ENCODE measurements at places on chromosomes 4 and X.

DNA sequence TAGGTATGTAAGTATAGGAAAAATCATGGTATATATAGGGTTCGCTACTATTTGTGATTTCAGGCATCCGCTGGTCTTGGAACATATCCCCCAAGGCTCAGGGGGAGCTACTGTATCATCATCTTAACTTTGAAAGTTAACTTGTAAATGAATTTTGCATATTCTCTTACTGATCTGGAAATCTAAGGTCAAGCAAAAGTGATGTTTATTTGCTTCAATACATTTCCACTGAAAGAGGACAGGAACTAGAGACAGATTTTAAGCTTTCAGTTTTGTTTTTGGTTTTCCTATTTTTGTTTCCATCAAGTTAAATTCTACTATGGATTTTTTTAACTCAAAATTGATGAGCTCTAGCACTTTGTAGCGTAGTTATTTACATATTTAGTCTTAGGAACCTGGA lies 56.2 kb downstream of the NAF1 start:
- DNase-seq: no peak

DNA sequence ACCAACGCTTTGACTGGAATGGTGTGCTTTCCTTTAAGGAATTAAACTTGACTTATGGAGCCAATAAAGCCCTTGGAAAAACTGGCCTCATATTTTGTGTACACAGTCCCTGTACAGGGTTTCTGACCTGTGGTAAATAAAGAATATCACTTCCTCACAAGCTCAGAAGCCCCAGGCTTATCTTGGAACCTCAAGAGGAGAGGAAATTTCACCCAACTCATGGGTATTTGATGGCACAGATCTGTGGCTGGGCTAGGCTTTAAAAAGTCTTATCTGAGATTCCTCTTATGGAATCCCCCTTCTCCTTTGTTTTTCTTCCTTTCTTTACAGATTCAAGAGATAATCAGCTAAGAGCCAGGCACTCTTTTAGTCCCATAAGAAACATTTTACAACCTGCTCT lies 89.3 kb upstream of the USP38 start:
- DNase-seq: no peak

DNA sequence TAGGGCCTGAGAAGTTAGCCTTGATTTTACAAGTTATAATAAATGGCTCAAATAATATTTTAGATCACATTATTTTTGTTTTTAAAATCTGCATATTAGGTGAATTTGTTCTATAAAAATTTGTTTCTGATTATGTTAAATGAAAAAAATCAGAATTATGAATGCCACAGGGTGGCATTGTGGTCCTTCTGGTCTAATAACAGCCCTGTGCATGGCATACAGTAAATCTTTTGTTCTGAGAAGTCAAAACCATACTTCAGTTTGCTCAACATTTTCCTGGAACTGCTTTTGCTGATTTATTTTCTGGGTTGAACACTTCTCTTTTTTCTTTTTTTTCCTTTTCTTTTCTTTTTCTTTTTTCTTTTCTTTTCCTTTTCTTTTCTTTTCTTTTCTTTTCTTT lies 101.0 kb upstream of the UBQLN2 start:
- DNase-seq: no peak

DNA sequence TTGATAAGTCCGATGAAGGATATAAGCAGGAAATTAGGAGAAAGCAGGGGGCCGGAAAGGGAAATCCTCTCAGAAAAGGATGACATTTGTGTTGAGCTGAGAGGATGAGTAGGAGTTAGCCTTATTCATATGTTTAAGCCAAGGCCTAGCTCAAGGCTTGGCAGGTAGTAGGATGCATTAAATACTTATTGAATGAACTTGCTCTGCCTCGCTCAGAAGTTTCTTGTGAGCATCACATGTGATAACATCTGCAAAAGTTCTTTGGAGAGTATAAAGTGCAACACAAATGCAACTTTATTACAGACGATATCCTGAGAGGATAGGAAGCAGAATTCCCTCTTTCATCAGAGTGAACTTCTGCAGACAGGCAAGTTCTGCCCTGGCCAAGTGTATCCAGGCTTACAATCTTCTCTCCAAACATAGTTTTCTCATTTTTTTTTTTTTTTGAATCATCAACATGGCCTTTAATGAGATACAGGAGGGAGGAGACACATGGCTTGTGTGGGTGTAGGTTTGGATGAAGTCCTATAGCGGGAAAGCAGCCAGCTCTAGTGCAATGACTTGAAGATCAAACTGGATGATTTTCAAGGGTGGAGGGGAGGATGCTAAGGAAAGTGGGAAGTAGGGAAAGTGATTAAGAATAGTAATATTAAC lies 48.1 kb downstream of the LUZP4 start:
- no peak for DNase-seq

GRCh38 chr4:11367371-11367770 lies 61.3 kb downstream of the HS3ST1 start:
- DNase-seq: no peak

DNA sequence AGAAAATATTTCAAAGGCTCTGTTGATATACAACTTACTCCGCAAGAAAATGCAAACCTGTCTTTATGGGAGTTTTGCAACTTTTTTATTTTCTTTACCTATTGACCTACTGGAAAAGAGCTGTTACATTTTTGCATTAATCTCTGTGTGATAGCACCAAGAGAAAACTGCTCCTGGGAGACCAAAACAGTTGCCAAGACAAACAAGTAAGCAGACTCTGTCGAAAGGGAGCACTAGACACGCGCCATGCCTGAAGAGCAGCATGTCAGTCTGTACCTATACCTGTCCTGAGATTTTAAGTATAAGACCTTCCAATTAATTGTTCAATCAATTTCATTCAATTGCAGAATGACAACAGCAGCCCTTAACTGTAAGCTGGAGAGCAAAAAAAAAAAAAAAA lies 56.0 kb upstream of the TECRL start:
- DNase-seq: no peak

DNA sequence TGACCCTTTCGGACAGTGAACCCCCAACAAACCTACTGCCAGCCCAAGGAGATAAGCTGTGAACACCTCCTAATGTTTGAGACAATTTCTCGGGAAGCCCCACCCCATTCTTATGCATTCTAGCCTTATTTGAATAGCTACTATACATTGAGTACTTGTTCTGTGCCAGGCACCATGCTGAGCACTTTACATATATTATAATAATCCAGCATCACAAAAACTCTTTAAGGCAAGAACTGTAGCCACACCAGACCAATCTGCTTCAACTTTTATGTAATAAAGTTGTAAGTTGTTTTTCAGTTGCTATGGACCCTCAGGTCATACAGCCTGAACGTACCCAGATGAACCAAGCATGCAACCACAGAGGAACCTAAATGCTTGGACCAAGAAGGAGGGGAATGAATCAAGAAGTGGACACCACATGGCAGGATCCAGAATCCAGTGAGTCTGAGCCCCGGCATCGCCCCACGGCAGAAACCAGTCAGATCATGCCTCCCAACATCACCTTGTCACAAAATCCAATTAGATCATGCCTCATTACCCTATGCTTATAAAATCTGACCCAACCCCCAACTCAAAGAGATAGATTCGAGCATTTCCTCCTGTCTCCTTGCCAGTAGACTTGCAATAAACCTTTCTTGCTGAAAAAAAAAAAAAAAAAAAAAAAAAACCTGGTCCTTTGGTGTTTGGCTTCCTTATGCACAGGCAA lies 225.0 kb downstream of the QDPR start:
- no peak for DNase-seq

DNA sequence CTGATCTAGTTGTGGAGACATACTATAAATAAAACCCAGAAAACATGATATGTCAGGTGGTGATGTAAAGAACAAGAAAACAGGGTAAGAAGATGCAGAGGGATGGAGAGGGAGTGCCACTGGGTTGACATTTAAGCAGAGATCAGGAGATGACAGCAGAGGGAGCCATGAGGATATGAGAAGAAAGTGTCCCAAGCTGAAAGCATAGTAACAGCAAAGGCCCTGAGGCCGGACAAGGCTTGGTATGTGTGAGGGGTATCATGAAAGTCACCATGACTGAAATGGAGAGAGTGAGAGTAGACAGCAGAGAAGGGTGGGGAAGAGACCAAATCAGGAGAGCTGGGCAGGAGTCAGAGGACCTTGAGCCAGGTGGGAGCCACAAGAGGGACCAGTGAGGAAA lies 3.4 kb downstream of the GPKOW start:
- DNase-seq: no peak

GRCh38 chr4:85482010-85482738 lies 7.2 kb downstream of the ARHGAP24 start:
- DNase-seq: peak; percentile 23

DNA sequence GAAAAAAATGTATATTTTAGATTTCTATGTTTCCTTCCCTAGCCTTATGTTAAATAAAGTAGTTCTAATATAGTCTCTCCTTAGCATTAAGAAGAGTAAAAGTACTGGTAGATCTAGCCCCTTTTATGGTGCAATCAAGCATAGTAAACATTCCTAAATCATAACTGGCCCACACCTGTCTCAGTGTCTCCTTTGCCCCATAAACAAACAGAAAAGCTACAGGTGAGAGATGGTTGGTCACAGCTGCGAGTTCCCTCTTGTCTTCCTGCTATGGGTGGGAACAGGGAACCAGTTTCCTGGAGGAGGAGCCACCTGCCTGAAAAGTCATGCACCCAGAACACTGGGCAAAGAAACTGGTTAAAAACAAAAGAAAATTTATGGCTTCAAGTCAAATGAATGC lies 16.6 kb downstream of the SOWAHB start:
- DNase-seq: no peak

DNA sequence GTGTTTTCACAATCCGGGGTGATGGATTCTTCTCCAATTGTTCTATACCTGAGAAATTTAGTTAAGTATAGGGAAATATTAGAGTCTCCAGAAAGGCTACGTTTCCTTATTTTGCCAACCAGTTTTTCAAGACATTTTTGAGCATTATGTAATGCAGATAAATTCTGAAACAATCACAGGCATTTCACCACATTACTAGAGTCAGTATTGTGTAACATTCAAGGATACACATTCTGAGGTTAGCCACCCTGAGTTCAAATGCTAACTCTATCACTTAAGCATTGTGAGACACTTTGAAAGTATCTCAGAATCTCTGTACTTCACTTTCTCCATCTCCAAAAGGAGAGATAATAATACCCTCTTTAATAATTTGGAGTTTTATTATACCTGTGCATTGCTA lies 10.6 kb downstream of the SULT1B1 start:
- DNase-seq: no peak

GRCh38 chrX:43018031-43018430 lies 240.1 kb upstream of the PPP1R2C start:
- no peak for DNase-seq

DNA sequence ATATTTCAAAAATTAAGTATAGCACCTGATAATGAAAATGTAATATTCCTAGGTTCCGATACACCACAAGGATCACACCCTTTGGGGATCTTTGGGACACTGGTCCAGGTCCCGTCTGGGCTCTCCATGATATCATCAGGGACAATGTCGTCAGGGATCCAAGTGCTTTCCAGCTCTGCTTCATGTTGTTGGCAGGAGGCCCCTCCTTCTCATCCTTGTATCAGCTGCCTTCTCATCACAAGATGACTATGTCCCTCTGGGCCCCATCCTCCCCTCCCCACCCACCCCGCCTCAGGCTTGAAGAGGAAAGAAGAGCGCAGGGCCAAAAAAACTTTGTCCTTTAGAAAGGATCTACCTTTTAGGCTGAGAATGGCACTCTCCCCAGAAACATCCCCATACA lies 128.3 kb upstream of the KLF3 start:
- no peak for DNase-seq

DNA sequence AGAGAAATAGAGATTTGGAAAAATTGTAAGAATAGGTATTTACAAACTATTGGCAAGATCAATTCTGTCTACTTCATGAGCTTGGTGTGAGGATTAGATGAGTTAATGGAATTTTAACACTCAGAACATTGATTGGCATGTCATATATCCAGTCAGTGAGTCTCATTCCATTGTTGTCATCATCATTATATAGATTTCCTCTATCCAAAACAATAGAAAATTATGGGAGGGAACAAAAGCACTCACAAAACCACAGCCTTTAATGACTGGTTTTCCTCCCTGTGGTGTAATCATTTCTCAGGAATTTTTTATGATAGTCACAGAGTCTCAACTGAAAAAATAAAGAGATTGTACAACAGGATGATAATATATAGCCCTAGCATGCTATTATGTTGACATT lies 21.1 kb downstream of the KLHL5 start:
- no peak for DNase-seq

GRCh38 chr4:88646528-88647280 lies 50.9 kb downstream of the NAP1L5 start:
- no peak for DNase-seq

DNA sequence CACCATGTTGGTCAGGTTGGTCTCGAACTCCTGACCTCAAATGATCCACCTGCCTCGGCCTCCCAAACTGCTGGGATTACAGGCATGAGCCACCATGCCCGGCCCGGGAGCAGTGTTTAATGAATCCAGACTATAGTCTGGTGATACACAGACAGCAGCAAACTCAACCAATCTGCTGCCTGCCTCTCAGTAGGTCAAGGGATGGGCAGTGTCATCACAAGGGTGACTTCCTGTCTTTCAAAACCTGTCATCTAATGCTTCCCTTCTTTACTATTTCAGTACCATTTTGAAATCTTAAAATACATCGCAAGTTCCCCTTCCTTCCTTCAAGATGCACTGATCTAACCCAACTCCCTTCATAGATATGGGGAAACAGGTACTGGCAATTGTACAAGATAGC lies 8.4 kb downstream of the RPL39 start:
- no peak for DNase-seq

DNA sequence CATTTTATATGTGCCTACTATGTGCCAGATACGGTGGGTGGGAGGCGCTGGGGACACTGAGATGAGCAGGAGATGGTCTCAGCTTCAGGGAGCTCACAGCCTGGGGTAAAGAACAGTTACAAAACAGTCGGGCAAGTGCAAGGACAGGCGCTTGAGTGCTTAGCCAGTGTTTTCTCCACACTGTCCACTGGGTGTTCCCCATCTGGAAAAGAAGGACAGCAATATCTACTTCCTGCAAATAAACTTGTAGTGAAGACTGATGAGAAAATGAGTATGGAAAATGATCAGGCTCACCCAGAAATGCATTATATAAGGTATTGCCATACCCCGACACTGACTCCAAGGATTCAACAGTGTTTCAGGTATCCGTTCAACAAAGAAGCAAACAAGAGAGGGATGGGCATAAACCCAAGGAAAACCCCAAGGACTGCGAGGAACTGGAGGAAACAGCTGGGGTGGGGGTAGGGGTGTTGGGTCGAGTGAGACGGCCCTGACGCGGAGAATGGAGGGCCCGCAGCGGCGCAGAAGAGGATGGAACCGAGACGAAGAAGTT lies 835 bp downstream of the TMEM185A start:
- DNase-seq: no peak

GRCh38 chrX:120147537-120147936 lies 10.9 kb upstream of the RHOXF2 start:
- DNase-seq: no peak

DNA sequence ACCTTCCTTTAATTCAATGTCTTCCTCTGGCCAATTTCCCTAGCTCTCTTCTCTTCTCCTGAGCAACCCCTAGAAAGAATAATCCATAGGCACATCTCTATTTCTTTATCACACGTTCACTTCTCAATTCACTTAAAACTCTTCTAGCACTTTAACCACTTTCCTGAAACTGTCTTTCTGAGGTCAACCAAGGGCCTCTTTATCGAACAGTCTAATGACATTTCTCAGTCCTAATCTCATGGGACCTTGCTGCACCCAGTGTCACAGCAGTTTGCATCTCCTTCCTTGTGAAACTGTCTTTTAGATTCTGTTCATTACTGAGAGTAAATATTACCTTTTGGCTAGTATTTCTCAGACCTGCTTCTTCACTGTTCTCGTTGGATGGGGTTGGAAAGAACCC lies 285.3 kb upstream of the RASGEF1B start:
- DNase-seq: no peak

All from GM06990 (cell line).